Activated naive CD4-positive, alpha-beta T cell treated with anti-CD3 and anti-CD28 coated beads for 36 hours (primary cell): ENCODE measurements at places on chromosomes 2 and 18.

- no peak for DNase-seq
Observed at GRCh38 chr2:85445316-85446295, 27.1 kb downstream of the SH2D6 start.

DNA sequence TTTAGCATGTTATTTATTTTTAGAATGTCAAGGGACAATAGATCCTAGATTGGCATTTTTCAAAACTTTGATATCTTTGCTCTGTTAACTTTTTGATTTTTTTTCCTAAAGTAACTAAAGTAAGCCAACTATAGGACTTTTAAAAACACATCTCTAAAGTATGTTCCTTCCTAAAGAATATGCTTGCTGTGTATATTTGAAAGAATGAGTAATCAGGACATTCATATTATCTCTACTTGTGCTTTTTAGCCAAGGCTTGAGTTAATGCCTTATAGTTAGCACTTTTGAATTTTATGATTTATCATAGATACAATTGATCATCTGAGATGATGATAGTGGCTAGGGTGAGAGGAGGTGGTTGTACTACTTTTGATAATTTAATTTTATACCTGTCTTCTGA is 93.6 kb downstream of the BABAM2 start:
- no peak for DNase-seq

DNA sequence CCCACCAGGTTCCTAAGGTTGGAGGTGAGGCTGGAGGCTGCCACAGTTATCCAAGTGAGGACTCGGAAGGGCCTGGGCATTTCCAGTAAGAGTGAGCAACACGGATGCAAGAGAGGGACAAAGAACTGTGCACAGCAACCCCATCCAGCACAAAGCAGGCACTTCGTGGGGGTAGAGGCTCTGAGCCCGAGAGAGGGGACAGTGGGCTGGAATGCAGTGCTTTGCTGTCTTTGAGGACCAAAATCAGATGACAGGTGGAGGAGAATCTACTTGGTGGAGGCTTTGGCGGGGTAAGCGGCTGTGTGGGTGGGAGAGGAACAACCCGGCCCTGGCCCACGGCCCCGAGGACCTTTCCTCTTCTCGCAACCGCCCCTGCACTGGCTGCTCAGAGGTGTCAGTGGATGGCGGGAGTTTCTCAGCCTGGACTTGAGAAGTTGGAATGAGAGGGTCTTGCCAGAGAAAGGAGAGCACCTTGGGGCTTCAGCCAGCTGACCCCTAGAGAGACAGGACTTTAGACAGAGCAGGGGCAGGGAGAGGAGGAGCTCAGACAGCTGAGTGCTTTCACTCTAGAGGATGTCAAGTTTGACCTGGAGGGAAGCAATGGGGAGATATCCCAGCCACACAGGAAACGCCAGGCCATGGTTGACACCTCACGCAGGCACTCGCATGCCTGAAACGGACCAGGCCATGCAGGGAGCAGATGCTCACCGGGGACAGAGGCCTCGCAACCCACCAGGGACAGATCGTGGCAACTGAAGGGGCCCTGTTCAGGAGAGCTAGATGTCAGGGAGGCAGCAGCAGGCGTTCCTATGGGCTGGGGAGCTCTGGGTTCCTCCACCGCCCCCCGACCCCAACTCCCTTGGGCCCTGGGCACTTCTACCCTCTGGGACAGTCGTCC is 11.6 kb downstream of the RAMP1 start:
- no peak for DNase-seq

- DNase-seq: no peak
Observed at GRCh38 chr2:50582164-50582563, 449.8 kb downstream of the NRXN1 start.

- no peak for DNase-seq
Observed at GRCh38 chr2:120964819-120965218, 229.2 kb downstream of the GLI2 start.

- DNase-seq: no peak
Observed at GRCh38 chr2:234978466-234979203, 26.8 kb downstream of the SH3BP4 start.

DNA sequence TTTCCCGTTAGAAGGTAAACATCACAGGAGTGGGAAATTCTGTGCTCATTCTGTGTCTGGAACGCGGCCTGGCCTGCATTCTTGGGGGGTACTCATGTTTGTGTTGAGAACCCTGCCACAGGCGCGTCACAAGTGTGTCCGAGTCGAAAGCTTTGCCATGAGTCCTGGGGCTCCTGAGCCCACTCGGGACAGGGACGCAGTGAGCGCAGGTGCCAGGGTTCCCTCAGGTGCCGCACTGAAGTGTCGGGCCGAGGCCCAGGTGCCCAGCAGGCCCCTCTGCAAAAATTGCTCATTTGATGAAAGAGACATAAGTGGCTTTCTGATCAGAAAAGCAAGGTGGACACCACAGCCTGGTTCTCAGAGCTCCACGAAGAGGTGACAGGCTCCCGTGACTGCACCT is 4.7 kb downstream of the D2HGDH start:
- DNase-seq: no peak

DNA sequence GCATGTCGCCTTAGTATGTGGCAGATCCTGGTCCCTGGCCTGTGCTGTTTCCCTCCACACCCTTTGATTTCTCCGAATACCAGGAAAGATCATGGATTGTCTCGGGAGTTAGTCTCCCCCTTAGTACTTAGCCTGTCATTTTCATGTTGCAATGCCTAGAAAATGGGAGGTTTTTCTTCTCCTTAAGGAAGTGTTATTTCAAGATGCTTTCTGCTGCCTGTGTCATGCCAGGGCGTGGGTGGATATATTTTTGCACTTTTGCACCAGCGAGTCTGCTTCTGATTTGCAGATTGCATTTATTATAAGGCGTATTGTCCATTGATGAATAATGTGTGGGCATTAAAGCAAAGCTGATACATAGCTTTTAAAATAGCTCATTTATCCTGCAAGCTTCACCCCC is 223.5 kb downstream of the NEDD4L start:
- no peak for DNase-seq
